Esophagus squamous epithelium (tissue), 5 donors: ENCODE measurements at places on chromosomes 12 and 14.

- DNase-seq = no peak
Observed at GRCh38 chr14:34303811-34304210, 158.2 kb downstream of the SPTSSA start.

DNA sequence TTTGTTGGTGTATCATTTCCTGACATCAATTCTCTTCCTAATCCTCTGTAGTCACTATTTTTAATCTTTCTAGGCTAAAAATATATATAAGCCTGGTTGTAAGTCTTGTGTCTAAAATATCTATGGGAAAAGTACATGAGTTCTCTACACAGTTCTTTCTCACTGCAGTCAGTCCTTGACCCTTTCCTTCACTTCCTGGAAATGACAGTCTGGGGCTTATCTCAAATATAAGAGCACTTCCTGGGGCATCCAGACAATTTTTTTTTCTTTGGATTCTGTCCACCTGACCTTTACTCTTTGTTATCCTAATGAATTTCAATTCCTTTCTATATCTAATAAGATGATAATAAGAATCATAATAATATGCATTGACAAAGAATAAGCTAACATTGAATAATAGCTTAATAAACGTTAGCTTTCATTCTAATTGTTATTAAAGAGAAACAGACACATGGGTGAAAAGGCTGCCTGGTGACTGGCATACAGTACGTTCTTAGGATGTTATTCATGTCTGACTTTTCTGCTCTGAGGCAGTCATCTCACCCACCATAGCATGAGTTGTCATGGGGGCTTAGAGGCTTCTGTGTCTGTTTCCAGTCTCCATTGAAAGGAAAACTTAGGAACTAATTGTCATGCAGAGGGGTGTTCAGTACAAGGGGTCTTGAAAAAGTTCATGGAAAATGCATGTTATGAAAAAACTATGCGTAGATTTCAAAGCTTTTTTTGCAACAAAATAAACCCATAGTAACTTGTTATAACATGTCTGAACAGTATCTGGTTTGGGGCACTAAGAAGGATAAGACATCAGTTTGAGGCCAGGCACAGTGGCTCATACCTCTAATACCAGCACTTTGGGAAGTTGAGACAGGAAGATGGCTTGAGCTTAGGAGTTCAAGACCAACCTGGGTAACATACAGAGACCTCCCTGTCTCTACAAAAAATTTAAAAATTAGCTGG lies 66.2 kb upstream of the DNM1L start:
- no peak for DNase-seq

DNA sequence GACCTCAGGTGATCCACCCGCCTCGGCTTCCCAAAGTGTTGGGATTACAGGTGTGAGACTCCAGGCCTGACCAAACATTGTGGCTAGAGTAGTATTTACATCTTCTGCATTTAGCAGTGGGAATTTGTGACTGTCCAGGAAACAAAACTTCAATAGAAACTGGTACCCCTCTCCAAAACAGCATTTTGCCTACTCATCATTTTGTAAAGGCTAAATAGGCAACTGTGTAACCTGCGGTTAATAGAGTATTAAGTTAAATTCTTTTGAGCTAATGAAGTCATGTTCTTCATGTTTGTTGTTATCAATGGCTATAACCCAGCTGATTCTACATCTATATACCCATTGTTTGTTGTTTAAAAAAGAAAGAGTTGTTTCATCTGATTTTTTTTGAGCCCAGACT lies 8.1 kb downstream of the CMAS start:
- no peak for DNase-seq

- no peak for DNase-seq
Observed at GRCh38 chr14:94361682-94362081, 26.7 kb downstream of the SERPINA1 start.

DNA sequence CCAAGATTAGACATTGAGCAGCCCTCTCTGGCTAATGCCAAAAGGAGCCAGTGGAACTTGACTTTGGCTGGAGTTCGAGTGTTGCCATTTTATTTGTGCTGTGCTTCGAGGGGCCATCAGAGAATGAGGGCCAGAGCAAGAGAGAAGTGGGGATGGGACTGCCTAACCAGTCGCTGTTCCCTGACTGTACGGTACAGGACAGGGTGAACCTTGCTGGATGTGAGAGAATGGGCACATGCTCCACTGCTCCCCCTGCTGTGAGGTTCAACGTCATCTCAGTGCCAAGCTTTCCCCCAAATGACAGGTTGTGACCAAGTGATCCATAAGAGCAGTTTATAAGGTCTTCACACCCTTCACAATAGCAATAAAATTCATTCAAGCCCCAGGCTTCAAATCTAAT lies 55.1 kb upstream of the BCL11B start:
- DNase-seq = no peak

DNA sequence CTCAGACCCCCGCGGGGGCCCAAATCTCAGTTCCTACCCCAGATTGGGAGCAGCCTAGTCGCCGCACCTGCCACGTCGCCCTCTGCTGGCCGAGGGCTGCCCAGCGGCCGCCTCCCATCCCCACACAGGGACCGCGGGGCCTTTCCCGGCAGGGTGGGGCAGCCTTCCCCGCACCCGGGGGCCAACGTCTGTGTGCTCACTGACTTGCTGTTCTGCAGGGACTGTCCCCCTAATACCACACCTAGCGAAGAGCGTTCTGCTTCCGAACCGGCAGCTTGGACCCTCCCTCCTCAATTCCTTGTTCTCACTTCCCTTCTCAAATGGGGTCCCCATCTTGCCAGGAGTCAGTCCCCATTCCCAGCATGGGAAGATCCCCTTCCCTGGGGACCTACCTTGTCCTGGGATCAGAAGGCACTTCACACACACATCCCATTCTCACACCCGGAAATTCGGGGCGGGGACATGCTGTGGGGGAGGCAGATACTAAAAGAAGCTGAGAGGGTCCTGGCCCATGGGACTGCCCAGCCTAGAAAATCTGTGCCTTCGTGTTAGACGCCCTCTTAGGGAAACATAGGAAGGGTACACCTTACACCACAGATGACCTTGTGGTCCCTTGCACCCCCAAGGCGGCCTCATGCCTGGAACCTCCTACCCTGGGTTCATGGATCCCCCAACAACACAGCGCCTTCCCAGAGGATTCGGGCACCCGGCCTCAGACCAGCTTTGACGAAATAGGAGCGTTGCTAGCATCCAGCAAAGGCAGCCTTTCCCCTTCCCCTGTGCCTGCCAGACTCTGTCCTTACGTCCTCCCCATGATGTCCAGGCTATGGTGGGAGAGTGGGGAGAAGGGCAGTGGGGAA lies 16.4 kb downstream of the ACVRL1 start:
- no peak for DNase-seq

- no peak for DNase-seq
Observed at GRCh38 chr12:33596814-33597213, 157.2 kb upstream of the SYT10 start.

DNA sequence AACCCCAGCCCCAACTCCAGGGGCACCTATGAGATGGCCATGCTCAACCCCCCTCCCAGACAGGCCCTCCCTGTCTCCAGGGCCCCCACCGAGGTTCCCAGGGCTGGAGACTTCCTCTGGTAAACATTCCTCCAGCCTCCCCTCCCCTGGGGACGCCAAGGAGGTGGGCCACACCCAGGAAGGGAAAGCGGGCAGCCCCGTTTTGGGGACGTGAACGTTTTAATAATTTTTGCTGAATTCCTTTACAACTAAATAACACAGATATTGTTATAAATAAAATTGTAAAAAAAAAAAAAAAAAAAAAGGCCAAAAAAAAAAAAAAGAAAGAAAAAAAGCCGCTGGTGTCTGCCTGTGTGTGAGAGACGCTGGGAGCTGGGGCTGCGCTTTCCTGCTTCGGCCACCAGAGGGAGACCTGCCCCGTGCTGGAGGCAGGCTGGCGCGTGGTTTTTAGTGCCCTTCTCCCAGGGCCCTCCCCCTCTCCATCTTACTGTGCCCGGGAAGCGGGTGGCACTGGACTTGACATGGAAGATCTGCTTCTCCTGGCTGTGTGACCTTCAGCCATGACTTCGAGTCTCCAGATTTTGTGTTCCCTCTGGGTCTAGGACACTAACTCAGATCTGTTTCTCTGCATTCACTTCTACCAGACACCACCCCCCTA lies 3.4 kb upstream of the NXPH4 start:
- DNase-seq = no peak

- DNase-seq = no peak
Observed at GRCh38 chr12:75437564-75437963, 43.0 kb upstream of the GLIPR1 start.
